ENCODE measurements at places on chromosomes 1 and 21.

- no peak for DNase-seq
These were observed 338.1 kb downstream of the RPS6KC1 start for GRCh38 chr1:213389061-213389581.

DNA sequence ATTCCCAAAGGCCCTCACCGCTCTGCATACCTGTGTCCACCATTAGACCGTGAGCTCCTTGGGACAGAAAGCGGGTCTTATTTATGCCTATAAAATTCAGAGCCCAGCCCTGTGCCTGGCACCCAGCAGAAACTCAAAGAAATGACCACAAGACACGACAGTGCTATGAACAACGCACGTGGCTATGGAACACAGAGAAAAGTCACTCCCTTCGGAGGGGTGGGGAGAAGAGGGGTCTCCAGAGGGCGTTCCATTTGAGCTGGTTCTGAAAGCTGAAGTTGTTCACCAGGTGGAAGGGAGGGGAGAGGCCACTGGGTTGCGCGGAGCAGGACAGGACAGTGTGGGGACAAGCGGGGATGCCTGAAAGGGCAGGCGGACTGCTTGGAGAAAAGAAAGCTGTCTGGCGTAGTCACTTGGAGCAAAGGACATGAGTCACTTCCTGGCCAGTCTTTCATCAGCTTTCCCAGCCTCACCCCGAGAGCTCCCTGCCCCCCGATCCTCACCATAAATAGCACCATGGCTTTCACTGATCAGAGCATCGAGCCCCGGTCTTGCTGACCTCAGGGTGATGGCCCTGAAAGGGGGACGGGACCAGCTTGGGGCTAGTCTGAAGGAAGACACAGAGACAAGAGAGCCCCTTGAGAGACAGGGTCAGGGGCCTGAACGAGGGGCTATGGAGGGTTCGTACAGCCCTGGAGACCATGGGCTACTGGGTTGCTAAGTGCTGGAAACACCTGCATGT, 28.5 kb downstream of the ECE1 start:
- no peak for DNase-seq

- no peak for DNase-seq
These were observed 42.8 kb downstream of the RCSD1 start for GRCh38 chr1:167672831-167673230.

DNA sequence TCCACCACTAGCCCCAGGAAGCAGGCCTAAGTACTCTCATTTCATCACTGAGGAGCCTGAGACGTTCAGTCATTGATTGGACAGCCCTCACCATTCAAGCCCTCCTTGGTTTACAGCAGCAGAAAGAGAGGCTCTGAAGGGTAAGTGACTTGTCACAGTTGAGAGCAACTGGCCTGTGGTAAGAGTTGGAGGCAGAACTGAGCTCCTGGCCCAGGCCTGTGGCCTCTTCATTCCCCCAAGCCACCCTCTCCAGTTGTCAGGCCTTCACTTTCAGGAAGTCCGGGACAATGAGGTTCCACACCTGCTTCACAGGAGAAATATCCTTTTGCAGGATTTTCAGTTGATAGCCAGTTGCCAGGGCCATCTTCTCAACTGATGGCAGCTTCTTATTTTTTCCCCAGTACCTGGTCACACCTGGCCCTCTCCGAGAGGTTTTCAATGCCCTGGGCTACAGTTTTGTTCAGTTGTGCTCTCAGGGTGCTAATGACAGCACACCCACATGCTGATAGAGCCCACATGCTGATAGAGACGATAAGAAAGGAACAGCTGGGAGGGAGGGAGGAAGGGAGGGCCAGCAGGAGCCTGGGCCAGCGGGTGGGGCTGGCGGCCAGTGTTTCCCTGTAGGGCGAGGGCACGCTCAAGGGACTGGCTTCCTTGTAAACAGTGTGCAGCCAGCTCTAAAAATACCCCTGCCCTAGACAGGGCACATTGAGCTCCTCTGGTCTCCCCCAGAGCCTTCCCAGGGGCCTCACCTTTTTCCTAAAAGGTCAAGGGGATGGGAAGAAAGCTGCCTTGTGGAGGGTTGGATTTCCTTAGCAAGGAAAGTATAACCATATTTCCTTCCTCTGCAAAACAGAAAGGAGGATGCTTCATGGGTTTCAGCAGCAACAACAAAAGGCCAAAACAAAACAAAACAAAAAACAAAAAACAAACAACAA, 112.7 kb upstream of the JUN start:
- DNase-seq, result no peak

DNA sequence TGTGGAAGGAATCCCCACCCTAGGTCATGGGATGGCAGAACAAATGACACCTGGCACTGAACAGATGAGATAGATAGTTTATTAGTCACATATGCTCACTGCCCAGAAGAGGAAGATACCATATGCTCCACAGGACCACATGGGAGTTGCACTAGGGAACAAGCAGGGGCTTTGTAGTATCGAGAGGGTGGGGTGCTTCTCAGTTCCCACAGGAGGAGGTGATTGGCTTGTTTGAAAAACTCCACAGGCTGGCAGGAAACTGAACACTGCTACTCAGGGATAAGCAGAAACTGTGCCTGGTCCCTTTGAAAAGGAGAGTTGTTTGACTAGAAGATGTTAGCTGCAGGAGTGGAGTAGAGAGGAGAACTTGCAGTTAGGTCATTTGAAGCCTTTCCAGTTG, 31.9 kb upstream of the RXRG start:
- DNase-seq, result no peak

DNA sequence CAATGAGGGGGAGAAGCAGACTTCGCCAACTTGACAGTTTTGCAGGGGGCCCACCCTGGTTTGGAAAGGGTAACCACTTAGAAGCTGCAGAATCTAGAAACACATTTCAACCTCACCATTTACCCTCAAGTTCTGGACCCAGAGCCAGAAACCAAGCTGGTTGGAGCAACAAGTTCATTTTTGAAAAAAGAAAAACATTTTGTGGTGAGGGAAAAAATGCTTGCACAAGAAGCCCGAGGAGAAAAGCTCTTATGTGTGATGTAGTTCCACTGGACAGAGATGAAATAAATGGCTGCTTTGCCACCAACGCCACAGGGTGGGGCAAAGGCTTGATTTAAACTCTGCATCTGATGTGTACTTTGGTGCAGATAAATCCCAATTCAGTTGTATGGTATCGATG, 10.6 kb upstream of the NGF start:
- no peak for DNase-seq

DNA sequence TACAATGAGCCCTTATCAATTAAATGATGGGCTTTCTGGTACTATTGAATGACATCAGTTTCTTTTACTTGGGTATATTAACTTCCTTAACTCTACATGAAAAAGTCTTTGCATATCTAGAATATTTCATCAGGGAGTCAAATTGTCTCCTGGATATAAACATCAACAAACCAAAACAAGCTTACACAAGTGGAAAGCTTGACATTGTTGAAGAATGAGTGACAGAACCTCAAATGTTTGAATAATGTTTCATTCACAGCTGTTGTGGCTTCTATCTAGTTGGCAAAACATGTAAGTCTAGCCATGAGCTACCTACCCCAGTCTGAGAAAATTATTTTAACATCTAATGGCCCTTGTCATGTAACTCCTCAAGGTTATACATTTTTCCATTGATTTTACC, 604.8 kb upstream of the ADAMTS5 start:
- DNase-seq, result no peak

- no peak for DNase-seq
These were observed 82.8 kb downstream of the DTL start for GRCh38 chr1:212118167-212118871.

DNA sequence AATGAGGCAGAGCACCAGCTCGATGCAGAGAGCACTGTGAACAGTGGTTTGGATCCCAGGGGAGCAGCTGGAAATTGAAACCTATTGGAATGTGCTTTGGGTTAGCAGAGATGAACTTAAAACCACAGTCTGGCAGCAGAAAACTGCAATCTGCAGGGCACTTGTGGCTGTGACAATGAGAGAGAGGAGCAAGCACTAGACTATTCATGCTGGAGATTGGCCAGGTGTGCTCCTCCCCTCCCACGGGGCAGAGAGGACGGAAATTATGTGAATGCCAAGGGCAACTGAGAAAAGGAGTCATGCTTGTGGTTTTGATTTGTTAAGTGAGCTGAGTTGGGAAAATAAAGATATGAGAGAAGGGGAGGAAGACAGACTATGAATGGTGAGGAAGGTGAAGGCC, 38.1 kb downstream of the HSD3B2 start:
- DNase-seq, result no peak

DNA sequence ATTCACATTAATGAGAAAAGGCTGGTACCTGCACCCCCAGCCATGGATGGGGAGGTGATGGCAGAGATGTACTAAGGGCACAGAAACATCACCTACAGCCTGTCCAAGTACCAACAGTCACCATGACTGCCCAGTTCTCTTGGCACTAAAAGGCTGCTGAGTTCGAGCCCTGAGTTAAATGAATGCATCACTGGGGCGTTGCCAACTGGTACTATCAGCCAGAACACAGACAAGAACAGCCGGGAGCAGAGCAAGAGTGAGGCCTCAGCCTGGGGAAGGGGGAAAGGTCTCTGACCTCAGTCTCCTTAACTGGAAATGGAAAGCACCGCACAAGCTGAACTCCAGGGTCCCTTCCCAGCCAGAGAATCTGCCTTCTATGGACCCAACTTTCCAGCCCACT, 60.5 kb downstream of the GLIS1 start:
- no peak for DNase-seq

DNA sequence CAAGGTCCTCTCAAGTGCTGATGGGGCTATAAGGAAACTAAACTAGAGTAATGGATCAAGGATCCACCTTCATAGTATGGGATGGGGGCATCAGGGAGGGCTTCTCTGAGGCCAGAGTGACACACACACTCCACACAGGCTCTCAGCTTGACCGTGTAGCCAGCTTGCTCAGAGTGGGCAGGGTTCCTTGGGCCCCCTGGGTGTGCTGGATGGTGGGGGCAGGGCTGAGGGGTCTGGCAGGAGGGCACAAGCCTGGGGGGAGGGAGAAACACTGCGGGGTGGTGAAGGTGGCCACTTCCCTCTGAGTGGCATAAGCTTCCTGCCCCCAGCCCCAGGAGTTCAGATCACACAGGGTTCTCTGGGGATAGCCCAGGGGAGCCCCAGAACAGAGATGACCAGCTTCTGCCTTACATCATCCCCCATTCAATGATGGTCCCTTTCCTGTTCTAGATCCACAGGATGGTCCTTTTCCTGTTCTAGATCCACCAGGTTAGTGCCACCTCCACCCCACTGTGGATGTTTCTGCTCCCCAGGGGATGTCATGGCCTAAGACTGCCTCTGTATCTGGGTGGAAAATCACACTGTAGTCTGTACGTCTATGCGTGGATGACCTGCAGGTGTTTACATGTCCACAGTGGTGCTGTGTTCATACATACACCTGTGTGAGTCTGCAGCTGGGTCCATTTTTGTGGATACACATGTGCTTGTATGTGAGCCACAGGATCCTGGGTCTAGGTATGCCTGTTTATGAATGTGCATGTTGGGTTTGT, 525.0 kb downstream of the PTPRU start:
- no peak for DNase-seq

DNA sequence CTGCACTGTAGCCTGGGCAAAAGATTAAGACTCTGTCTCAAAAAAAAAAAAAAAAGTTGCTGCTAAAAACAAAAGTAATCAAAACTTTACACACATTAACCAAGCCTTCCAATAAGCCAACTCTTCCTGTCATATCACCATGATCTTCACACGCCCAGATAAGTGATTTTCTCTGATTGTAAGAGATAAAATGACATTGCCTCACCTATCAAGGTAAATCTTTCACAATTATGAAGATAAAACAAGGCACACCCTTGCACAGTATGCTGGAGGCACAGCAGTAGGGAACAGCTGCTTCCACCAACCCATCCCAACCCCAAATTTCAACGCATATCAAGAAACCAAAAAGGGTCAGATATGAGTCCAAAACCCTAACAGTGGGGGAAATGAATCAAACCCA, 8.8 kb upstream of the TIAM1 start:
- no peak for DNase-seq

GRCh38 chr1:183346276-183346732, 71.9 kb downstream of the NMNAT2 start:
- DNase-seq, result no peak

GRCh38 chr1:25083481-25084345, 148.6 kb downstream of the SYF2 start:
- DNase-seq, result no peak

- no peak for DNase-seq
These were observed 141.9 kb upstream of the CXADR start for GRCh38 chr21:17370916-17371315.

GRCh38 chr1:235601104-235601503, 48.5 kb downstream of the GNG4 start:
- DNase-seq, result no peak

DNA sequence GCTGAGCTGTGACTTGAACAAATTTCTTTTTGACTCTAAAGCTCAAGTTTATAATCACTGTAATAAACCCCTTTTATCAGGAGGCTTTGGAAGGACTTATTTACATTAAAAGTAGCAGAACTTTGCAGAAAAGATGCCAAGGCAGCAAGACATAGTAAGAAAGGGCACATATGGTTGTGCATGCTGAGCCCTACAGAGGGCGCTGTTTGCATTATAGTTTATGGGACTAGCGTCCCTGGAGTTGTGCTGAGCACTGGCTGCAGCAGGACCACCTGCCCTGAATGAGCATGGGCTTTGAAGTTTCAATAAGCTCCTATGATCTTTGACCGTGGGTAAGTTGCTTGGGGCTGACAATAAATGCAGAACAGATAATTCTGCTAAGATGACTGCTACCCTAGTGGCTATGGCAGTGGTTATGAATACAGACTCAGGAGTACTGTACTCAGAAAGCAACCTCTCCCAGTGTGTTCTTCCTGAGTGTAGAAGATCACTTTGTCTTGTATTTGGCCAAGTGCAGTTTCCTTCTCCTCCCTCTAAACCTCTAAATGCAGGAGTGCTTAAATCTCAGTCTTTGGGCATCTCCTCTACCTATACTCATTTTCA, 45.4 kb upstream of the USP1 start:
- peak; percentile 30 for DNase-seq

DNA sequence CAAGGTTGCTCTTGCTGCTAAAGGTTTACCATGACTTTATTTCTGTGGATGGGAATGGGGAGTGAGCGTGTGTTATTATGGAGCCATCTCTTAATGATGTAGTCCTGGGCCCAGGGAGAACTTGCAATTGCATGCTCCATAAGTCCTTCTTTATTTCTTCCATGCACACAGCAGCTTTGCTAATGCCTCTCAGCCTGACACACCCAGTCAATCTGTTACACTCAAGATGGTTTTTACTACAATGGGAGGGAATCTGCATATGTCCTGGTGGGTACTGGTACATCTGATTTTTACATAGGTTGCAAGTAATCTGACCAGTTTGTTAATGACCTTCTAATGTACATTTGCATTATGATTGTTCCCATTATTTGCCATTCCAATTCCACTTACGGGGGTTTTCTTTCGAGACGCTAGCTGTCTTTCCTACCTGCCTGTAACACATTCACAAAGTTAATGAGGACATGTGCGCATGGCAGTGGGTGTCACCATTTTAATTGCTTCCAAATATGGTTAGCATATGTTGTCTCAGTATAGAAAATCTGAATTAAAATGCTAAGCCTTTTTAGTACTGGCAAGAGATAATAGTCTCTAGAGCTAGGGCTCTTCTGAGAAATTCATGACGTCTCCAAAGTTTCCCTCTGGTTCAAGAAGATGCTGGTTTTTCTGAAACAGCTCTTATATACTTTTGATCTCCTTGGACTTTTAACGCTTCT, 188.2 kb downstream of the GRIK1 start:
- no peak for DNase-seq

GRCh38 chr1:226033582-226033981, 28.9 kb upstream of the H3-3A start:
- DNase-seq, result no peak

- DNase-seq, result peak; percentile 65
These were observed 17.2 kb upstream of the SLAMF6 start for GRCh38 chr1:160539990-160540858.

- DNase-seq, result no peak
These were observed 25.7 kb downstream of the AADACL4 start for GRCh38 chr1:12669529-12670068.

Measured in GM10248 (cell line).